ENCODE measurements at places on chromosomes 11 and 22.

DNA sequence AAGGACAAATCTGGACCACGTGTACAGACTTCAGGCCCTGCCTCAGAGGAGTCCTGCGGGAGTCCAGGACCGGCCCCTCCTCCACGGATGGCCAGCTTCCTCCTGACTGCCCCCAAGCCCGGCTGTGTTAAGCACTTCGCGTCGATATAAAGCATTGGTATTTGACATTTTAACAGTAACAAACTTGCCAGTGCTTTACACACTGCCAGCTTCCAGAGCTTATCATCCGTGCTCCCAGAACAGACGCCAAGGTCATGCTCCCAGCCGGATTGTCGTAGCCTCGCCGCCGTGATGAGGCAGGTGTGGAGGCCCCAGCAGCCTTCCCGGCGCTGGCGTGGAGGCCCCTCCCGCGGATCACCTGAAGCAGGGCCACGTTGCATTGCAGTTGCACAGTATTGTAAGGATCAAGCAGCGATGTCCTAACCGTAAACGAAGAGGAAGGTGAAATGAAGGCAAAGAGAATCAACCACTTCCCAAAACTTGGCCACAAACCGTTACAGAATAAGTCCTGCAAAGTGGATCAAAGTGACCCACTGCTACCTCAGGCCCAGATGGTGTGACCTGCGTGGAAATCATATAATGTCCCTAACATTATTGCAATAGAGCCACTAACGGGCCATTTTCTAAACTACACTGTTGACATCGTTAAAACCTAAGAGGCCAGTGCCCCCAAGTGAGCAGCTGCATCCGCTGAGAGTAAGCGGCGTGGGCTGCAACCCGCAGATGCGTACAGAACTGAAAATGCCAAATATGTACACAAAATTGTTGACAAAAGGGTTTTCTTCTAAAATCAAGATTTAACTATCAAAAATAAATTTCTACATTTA lies 51.6 kb downstream of the CERK start:
- no peak for DNase-seq

DNA sequence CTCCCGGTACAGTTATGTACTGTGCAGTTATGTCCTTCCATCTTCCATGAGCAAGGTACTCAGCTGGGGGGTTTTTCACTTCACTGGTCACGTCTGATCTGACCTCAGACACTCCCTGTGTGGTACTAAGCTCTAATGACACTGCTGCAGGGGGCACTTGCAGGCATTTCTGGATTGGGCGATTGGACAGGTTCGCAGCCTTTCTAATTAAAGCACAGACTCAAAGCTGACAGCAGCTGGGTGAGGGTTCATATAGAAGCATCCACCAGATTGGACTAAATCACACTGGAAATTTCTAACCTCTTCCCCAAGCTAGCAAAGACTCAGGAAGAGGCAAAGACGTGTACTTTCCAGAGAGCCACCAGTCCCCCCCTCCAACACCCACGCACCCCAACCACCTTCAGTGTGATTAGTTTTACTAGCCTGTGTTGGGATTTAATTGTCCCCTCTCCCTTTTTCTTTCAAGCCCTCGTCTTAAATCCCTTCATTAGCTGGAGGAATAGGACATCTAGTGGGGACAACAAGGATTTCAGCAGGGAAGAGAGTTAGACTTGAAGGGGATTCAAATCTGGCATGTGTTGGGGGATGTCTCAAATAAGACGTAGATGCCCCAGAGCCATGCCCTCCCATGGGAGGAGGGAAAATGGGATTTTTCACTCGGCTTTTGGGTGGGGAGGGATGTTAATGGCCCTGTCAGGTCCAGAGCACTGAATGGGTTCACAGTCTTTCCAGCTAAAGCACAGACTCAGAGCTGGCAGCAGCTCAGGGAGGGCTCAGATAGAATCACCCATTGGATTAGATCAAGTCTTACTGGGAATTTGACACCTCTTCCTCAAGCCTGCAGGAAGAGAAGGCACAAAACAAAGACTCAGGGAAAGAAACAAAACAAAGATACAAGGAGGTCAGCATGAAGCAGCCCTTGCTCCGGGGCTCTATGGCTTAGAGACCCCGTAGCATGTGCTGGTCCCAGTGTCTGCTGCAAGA lies 10.9 kb downstream of the INS start:
- no peak for DNase-seq

GRCh38 chr22:17237038-17237668 lies 17.9 kb upstream of the ADA2 start:
- DNase-seq = peak; percentile 72

GRCh38 chr22:26115266-26115665 lies 54.0 kb upstream of the SEZ6L start:
- no peak for DNase-seq

GRCh38 chr22:26416670-26417276 lies 12.3 kb upstream of the ASPHD2 start:
- DNase-seq = no peak

GRCh38 chr22:29154364-29155048 lies 51.2 kb upstream of the EMID1 start:
- peak; percentile 75 for DNase-seq

DNA sequence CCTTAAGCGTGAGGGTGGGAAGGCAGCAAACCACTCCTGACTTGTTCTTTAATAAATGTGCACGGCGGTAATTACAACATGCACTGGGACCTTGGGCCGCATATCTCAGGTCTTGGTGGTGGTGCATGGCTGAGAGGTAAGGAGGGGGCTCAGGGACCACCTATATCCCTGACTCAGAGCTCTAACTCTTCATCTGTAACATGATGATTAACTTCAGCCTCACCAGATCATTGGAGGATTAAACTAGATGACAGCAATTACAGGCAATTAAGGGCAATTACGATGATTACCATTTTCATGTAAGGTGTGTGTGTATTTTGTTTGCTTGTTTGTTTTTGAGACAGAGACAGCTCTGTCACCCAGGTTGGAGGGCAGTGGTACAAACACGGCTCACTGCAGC lies 45.0 kb downstream of the FBLN1 start:
- no peak for DNase-seq

DNA sequence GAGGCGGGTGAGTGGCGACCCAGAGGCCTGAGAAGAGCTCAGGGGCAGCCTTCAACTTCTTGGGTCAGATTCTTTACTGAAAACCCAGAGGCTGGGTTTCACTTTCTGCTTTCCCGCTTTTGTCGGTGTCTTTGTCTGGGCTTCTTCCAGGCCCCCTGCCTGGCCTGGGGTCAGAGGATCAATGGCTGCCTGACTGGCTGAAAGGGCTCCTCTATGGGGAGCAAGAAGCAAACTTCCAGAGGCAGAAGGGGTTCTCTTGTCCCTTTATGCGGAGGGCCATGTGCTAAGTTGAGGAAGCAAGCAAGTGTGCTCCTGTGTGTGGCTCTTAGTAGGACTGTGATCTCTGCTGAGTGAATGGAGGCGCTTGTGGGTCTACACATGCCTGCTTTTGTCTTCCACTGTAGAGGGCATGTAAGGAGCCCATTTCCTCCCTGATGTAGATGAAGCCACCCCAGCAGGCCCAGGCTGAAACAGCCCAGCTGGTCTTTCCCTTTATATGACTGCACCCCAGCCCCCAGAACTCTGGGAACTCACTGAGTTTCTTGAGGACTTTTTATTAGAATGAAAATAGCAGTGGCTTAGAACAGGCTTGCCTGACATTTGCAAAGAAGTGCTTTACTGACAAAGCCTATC lies 1.0 kb upstream of the PKNOX2 start:
- no peak for DNase-seq

DNA sequence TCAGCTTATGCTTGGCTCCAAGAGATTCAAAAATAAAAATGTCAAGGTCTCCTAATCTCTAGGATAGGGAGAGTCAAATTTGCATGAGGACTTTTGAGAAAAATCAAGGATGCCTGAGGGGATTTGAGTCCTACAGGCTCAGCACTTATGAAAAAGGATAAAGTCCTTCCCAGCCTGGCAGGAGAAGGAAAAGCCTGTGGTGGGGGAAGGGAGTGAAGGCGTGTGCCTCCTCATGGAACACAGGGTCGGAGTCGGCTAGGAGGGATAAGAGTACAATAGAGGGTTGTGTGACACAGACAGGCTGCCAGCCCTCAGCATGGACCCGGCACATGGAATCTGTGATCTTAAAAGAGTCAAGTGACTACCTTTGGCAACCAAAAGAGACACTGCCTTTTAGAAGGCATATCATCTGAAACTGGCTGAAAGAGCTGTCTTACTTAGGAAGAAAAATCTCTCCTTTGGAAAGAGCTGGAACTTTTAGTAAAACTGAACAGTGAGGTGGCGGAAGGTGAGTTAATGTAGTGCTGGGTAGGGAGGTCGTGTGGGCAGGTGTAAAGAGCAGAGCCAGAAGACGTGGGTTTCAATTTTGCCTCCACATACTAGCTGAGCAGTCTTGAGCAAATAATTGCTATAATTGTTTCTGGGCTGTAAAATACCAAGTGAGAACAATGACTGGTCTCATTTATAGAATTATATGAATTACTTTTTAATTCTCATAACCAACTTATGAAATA lies 58.8 kb upstream of the RDX start:
- no peak for DNase-seq

GRCh38 chr11:76610871-76611475 lies 59.6 kb downstream of the LRRC32 start:
- no peak for DNase-seq

Measured in activated CD4-positive, alpha-beta T cell treated with anti-CD3 and anti-CD28 coated beads, Interleukin-2, amount 50 U/mL, for 16 hours (primary cell).